ENCODE measurements at places on chromosomes 16 and 17.

- no peak for DNase-seq
Observed at GRCh38 chr17:42655528-42655927, 3.6 kb upstream of the TUBG2 start.

DNA sequence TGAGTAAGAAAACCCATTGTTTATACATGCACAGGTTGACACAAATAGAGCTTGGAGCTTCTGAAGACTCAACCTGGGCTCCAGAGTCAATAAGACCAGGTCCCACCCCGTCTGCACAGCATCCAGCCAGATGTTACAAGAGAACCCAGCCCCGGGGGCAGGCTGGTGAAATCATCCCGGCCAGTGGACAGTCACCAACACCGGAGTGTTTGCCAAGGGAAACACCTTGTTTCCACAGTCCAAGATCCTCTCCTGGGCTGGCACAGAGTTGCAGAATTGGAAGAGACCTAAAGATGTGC, 90.3 kb downstream of the RAB11FIP4 start:
- DNase-seq = no peak

- DNase-seq = no peak
Observed at GRCh38 chr16:79316004-79316458, 284.5 kb downstream of the MAF start.

GRCh38 chr16:9007177-9007794, 43.6 kb upstream of the USP7 start:
- DNase-seq = no peak

DNA sequence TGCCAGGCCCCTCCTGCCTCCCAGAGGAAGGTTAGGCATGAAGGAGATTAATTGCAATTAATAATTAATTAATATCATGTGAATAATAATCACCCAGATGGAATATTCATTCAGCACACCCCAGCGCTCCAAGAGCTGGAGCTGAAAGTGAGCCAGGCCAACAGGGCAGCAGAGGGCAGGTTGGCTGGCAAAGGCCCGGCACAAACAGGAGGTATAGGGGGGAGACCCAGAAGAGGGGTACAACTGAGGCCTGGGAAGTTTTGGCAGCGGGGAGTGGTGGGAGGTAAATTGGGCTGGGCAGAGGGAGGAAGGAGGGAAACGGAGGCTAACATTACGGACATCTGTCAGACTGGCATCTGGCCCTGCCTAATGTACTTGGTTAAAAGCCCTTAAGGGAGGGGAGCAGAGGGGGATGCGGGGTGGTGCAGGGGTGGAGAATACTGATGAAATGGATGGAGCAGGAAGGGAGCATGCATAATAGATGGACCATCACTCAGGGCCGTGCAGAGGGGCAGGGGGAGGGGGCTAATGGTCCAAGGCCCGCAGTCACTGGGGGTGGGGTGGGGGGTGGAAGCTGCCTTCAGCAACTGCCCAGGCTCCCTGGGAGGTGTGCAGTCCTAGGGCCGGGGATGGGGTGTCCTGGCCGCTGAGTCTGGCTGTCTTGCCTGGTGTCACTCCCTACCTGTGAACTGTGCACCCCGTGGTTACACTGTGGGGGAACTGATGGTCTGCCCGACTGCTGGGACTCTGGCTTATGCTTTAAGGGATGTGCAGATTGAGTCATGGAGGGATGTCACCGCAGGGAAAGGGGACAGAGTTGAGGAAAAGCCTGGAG, 1.9 kb downstream of the ADAM11 start:
- no peak for DNase-seq

DNA sequence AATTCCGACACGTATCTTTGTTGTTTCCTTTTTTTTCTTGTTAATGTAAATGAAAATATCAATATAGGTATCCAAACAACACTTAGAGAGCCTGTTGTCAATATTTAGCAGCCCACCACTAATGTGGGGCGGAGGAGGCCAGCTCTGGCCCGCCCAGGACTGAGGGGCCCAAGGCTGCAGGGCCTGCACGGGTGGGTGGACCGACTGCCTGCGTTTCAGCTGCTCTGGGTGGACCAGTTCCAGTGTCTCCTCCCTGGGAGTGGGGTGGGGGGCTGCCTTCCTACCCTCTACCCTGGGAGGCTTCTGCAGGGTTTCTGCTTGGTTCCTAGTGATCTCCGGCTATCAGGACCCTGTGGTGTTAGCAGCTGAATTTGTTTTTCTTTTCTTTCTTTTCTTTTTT, 15.9 kb upstream of the ADGRG1 start:
- DNase-seq = no peak

- DNase-seq = no peak
Observed at GRCh38 chr16:20870122-20870820, 29.9 kb downstream of the DCUN1D3 start.

DNA sequence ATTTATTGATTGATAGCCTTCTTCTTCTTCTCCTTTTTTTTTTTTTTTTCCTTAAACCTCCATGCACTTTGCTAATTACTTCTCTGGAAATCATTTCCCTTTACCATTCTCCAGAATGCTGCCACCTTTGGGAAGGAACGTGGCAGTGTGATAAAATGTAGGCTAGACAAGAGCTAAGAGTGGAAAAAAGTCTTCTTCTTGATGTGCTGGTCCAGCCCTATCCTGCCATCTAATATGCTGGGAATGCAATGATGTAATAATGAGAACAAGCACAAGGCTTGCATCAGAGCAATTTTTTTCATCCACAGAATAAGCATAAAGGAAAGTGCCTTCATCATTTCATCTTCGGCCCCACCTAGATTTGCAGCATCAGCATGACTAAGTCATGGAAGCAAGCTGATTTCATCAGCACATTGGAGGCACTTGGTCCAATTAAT, 128.7 kb upstream of the ZFHX3 start:
- DNase-seq = no peak

GRCh38 chr16:48064971-48065370, 90.8 kb downstream of the ABCC12 start:
- DNase-seq = no peak

GRCh38 chr16:65384441-65384840, 262.6 kb upstream of the CDH11 start:
- DNase-seq = no peak

DNA sequence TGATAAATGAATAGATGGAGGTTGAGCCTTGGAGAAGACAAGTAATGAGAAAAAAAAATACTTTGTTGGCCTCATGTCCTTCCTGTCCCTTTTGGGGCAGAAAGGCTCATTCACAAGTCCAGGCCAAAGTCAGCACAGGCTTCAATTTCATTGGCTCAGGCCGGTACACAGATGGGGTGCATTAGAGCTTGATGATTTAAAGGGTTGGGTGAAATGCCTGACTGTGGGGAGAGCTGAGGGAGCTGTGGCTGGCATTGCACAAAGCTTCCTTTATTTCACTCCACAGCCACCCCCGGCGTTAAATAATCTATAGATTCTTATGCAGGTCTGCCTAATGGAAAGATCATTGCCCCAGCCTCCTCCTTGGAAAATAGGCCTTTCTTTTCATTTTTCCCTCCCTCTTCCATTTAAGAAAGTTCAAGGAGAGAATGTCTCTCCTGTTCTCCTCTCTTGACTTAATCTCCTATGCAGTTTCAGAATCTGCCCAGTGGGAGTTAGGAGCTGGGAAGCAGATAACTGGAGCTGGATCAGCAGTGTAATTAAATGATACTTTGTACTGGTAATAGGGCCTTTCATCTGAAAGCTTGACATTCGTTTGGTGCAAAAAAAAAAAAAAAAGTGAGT, 24.4 kb downstream of the YPEL2 start:
- no peak for DNase-seq

- no peak for DNase-seq
Observed at GRCh38 chr17:71677439-71677838, 443.4 kb upstream of the SOX9 start.

- no peak for DNase-seq
Observed at GRCh38 chr16:78894886-78895285, 705.7 kb downstream of the MAF start.

DNA sequence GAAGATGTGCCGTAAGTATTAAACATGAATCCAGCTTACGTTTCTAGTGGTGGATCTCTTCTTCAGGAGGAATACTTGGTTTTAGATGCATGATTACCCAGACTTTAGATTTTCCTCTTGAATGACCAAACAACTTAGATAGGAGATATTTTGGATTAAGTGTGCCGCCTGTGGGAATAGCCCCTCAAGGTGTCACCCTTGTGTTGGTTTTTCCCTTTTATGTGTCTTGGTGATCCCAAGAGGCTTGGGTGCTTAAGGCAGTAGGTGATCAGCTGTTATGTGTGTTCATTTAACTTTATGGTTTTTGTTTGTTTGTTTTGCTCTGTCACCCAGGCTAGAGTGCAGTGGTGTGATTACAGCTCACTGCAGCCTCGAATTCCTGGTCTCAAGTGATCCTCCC, 115.1 kb downstream of the PPM1E start:
- no peak for DNase-seq

DNA sequence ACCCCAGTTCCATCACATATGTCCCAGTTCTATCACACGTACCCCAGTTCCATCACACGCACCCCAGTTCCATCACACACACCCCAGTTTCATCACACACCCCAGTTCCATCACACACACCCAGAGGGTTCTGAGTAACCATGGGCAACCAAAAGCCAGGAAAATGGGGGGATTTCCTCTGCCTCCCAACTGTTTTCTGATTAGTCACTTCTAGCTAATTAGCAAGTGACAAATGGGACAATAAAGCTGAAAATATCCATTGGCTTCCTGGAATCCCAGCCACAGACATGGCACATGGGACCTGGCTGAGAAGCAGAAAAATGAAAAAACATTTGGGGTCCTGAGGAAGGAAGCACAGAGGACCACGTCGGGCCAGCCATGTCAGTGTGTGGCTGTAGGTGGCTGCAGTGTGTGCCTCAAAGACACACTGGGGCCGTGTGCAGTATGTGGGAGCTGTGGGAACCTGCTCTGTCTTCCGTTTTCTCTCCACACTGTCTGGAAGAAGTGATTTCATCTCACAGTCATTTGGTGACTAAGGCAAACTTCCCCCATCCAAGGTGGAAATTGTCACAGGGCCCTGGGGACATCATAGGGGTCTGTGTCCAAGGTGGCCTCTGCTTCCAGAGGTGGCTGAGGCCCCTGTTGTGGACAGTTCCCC, 106.7 kb downstream of the CMIP start:
- DNase-seq = no peak

DNA sequence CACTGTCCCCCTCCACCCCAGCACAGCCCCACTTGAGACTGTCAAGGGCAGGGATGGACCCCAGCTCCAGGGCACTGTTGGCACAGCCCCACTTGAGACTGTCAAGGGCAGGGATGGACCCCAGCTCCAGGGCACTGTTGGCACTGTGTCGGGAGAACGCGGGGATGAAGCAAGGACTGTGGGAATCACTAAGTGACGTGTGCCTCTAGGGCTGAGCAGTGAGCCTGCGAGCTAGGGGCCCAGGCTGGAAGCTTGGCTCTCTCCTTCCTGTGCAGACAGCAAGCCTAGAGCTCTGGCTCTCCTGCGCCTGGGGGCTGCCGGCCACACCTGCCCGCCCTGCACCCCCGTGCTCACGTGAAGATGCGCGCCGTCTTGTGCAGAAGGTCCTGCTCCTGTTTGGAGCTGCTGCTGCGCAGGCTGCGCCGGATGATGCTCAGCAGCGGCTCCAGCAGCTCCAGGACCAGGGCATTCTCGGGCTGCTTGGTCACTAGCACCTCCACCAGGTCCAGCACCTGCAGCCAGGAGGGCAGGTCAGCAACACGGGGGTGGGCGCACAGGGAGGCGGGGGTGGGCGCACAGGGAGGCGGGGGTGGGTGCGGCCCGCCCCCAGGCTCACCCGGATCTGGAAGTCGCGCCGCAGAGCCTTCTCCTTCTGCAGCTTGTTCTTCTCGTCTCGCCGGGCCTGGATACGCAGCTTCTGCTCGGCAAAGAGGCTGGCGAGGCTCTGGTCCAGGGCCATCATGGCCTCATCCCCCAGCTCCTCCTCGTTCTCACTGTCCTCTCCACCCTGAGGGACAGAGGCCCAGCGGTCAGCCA, 10.8 kb downstream of the MYBBP1A start:
- DNase-seq = no peak

GRCh38 chr17:73317513-73318426, 6.0 kb upstream of the CDC42EP4 start:
- DNase-seq = no peak

GRCh38 chr16:23423496-23424049, 29.4 kb downstream of the COG7 start:
- no peak for DNase-seq

DNA sequence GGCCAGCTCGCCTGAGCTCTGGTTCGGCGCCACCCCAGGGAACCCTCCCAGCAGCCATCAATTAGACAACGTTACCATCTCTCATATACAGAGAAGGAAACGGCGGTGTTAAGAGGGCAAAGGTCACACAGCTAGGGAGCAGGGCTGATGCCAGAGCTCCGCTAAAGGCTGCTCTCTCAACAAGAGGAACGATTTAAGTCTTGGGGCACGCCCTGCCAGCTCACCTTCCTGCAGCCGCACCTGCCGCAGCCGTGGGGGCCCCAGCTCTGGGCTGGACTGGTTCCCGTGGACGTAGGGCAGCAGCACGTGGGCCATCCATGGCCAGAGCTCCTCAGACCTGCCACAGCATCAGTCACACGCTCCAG, 43.5 kb downstream of the PKD1 start:
- DNase-seq = no peak

DNA sequence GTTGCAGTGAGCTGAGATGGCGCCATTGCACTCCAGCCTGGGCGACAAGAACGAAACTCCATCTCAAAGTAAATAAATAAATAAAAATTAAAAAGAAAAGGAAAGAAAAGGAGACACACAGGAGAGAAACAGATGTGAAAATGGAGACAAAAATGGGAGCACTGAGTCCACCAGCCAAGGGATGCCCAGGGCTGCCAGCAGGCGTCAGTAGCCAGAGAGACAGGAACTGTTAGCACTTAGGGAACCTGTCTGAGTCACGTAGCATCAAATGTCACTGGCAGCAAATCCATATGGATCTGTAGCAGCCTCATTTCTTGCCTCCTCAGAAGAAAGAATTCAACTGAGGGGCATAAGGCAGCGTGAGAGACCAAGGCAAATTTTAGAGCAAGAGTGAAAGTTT, 79.7 kb downstream of the CYLD start:
- no peak for DNase-seq

GRCh38 chr16:4602331-4602730, 12.4 kb downstream of the UBALD1 start:
- DNase-seq = no peak

- DNase-seq = no peak
Observed at GRCh38 chr17:5610956-5611355, 26.6 kb upstream of the NLRP1 start.

DNA sequence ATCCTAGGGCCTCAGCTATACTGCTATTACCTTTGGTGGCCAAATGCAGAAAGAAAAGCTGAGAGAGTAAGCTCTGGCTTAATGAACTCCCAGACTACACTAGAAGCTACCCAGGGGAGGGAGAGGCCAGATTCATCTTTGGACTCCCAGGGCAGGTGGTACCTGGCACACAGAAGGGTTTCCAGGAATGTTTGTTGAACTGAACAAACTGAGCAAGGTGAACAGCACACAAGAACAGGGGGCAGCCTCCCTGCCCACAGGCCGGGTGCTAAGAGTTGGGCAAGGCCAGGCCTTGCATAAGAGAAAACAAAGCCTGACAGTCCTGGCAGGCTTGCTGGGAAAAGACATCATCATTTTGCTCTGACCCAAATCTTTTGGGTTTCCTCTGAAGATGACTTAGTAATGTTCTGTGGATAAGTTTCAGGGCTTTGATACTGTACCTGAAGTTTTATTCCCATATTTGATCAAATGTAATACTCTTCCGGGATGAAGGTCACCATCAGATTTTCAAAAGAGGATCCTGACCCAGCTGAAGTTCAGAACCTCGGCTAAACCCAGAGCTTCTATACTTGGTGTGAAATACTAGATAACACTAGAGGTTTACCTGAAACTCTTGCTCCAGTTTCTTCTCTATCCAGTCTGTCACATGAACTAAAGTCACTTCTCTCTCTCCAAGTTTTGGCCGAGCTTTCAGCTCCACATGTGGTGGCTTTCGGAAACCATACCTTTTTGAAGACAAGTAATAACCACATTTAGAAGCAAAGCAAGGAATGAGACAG, 20.5 kb upstream of the ERN1 start:
- DNase-seq = no peak
